Chondrocyte (in vitro differentiated cells): ENCODE measurements at places on chromosomes 4 and X. TPM values are rescaled to one million over a fixed set of nuclear protein-coding genes. Genes with fewer than 3 reads are reported as not detected.

GRCh38 chr4:133146574-133147241, 2.4 kb upstream of the PCDH10 start:
- H3K27ac ChIP-seq, result no peak overlapping the region
- DNase-seq, result peak; percentile 77
- peak overlapping the region; percentile 87 for H3K4me3 ChIP-seq
- peaks cover 4% of the 10 kb centered on the region for H3K27me3 ChIP-seq
- peaks cover 54% of the 10 kb centered on the region for H3K4me1 ChIP-seq
- H3K36me3 ChIP-seq, result no peaks in the 10 kb centered on the region

GRCh38 chr4:56323327-56323726, 64.0 kb downstream of the AASDH start:
- peaks cover 6% of the 10 kb centered on the region for H3K4me1 ChIP-seq
- DNase-seq, result no peak
- H3K4me3 ChIP-seq, result no peak overlapping the region
- H3K36me3 ChIP-seq, result peaks cover 3% of the 10 kb centered on the region
- H3K27ac ChIP-seq, result no peak overlapping the region

GRCh38 chr4:147629783-147630730, 12.9 kb downstream of the TMEM184C start:
- no peaks in the 10 kb centered on the region for H3K27me3 ChIP-seq
- no peak overlapping the region for H3K4me3 ChIP-seq
- peaks cover 14% of the 10 kb centered on the region for H3K4me1 ChIP-seq
- H3K36me3 ChIP-seq, result peaks cover 28% of the 10 kb centered on the region

GRCh38 chr4:17595471-17596005, 18.5 kb downstream of the LAP3 start:
- H3K27me3 ChIP-seq, result no peaks in the 10 kb centered on the region
- H3K36me3 ChIP-seq, result peaks cover 26% of the 10 kb centered on the region
- H3K4me3 ChIP-seq, result no peak overlapping the region
- no peak for DNase-seq
- H3K4me1 ChIP-seq, result no peaks in the 10 kb centered on the region

GRCh38 chr4:29571322-29571721, 1148.8 kb upstream of the PCDH7 start:
- no peak overlapping the region for H3K4me3 ChIP-seq
- no peak for DNase-seq
- peaks cover 1% of the 10 kb centered on the region for H3K27me3 ChIP-seq
- H3K4me1 ChIP-seq, result no peaks in the 10 kb centered on the region
- H3K36me3 ChIP-seq, result no peaks in the 10 kb centered on the region

GRCh38 chr4:125082729-125083417, 231.9 kb upstream of the FAT4 start:
- H3K27me3 ChIP-seq, result no peaks in the 10 kb centered on the region
- H3K4me3 ChIP-seq, result no peak overlapping the region
- no peaks in the 10 kb centered on the region for H3K4me1 ChIP-seq
- no peaks in the 10 kb centered on the region for H3K36me3 ChIP-seq
- no peak overlapping the region for H3K27ac ChIP-seq

DNA sequence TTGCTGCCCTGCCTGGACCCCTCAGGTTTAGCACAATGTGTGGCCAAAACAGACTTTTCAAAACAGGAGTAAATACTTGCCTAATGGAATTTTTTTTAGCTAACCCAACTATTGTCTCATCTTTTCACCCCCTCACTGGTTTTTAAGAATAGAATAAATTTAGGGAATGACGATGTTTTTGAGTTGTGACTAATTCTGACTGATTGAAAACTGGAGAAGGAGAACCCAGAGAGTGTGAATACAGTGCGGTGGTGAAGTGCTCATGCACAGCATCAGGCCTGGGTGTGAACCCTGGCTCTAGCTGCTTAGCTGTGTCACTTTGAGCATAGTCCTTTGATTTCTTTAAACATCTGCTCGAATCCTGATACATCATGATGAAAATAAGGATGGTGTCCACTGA, 10.5 kb downstream of the ANTXR2 start:
- DNase-seq, result no peak
- H3K27me3 ChIP-seq, result no peaks in the 10 kb centered on the region
- H3K4me3 ChIP-seq, result no peak overlapping the region
- H3K36me3 ChIP-seq, result peaks cover 9% of the 10 kb centered on the region
- H3K27ac ChIP-seq, result no peak overlapping the region

- no peak overlapping the region for H3K27ac ChIP-seq
- DNase-seq, result no peak
- H3K36me3 ChIP-seq, result peaks cover 25% of the 10 kb centered on the region
Measured at GRCh38 chr4:119540249-119540648, 88.4 kb downstream of the PDE5A start.

GRCh38 chrX:31392513-31392912, 320.7 kb upstream of the FTHL17 start:
- H3K27me3 ChIP-seq, result no peaks in the 10 kb centered on the region
- no peak overlapping the region for H3K4me3 ChIP-seq
- peaks cover 16% of the 10 kb centered on the region for H3K4me1 ChIP-seq
- no peak for DNase-seq
- no peak overlapping the region for H3K27ac ChIP-seq
- H3K36me3 ChIP-seq, result no peaks in the 10 kb centered on the region

DNA sequence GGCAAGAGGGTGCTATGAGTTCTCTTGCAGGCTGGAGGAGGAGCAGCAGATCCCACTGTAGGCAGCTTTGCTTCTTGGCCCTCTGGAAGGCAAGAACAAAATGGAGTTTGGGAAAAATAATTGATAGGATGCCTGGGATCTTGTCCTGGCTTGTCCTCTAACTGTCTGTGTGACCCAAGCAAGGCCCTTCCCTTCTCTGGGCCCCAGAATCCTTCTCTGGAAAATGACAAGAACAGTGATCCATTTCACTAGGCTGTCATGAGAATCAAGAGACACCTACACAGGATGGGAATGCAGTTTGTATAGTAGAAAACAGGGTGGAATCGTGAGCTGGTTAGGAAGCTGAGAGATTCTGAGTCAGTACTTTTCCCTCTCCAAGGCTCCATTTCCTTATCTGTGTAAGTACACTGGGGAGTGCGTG, 133.3 kb downstream of the PJA1 start:
- peaks cover 8% of the 10 kb centered on the region for H3K4me1 ChIP-seq
- H3K27me3 ChIP-seq, result no peaks in the 10 kb centered on the region
- no peak overlapping the region for H3K27ac ChIP-seq
- no peak overlapping the region for H3K4me3 ChIP-seq

- no peaks in the 10 kb centered on the region for H3K36me3 ChIP-seq
- H3K27me3 ChIP-seq, result no peaks in the 10 kb centered on the region
- no peak overlapping the region for H3K4me3 ChIP-seq
- H3K27ac ChIP-seq, result no peak overlapping the region
Measured at GRCh38 chrX:67622053-67622585, 78.3 kb downstream of the AR start.

DNA sequence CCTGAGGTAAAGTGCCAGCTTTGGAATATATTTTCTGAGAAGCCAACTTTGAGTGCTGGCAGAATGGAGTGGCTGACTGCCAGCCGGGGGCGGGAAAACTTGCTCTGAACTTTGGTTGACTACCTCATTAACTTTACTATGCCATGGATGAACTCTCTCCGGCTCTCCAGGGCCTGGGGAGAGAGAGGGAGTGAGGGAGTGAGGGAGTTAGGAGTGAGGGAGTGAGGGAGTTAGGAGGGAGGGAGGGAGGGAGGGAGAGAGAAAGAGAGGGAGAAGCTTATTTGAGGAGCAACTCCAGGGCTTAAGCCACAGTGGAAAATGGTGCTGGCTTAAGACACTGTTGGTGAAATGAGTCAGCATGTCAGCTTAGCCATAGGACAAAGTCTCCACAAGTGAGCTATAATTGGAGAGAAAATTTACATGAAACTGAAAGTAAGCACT, 280.9 kb upstream of the RPS6KA3 start:
- no peak for DNase-seq
- peak overlapping the region; percentile 60 for H3K27ac ChIP-seq
- H3K36me3 ChIP-seq, result no peaks in the 10 kb centered on the region
- no peaks in the 10 kb centered on the region for H3K27me3 ChIP-seq

The CLIC2 gene
- total RNA-seq, result 0.97 to 1.8 TPM (median 0.97 TPM) in 3 replicates

The CXCL11 gene
- total RNA-seq, result not detected in 3 replicates

The GLRA2 gene
- not detected in 3 replicates for total RNA-seq

The DCX gene
- not detected in 3 replicates for total RNA-seq

The RNF212 gene
- total RNA-seq, result 4.6 to 12.8 TPM (median 9.1 TPM) in 3 replicates

The HERC5 gene
- 0.40 to 0.56 TPM (median 0.49 TPM) in 3 replicates for total RNA-seq

The DMD gene
- 196 to 306 TPM (median 201 TPM) in 3 replicates for total RNA-seq

The L1CAM gene
- 2.2 to 2.9 TPM (median 2.5 TPM) in 3 replicates for total RNA-seq

The ATG4A gene
- 14.8 to 29.7 TPM (median 17.9 TPM) in 3 replicates for total RNA-seq
